ENCODE measurements at places on chromosomes 12 and 14.

- no peak for DNase-seq
Observed at GRCh38 chr14:61699027-61699426, 3.7 kb downstream of the HIF1A start.

DNA sequence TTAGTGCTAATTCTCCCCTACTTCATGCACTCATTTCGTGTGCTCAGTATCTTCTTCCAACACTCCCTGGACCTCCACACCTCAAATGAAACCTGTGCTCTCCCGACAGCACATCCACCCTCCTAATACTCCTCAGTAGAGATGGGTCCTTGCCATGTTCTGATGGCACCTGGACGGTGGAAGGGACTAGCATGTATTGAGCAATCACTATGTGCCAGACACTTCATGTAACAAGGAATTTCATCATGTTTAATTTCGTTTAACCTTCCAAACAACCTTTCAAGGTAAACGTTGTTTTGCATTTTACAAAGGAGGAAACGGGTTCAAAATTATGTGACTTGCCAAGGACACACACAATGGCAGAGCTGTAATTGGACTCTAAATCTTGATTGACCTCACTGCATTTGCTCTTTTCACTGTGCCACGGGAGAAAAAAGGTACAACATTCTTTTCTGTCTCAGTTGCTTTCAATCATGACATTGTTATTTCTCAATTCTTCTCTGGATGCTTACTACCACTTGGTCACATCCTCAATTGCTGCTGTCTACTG is 12.2 kb upstream of the SLC7A8 start:
- no peak for DNase-seq

DNA sequence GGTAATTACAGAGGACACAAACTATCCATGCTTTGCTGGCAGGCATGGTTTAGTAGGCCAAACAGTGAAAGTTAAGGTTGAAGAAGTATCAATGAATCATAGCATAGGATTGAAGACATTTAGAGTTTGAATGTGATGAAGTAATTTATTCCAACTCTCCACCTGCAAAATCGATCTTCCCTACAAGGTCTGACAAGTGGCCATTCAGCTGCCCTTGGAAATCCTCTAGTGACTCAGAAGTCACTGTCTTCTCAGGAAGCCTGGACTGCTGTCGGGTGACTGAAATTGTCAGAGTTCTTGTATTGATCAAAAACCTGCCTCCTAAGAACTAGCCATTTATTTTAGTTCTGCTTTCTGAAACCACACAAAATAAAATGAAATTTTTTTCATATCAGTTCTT is 17.7 kb upstream of the STXBP6 start:
- no peak for DNase-seq

- no peak for DNase-seq
Observed at GRCh38 chr12:9606736-9607372, 862 bp downstream of the KLRB1 start.

- DNase-seq: no peak
Observed at GRCh38 chr14:54672688-54673087, 105.8 kb downstream of the SAMD4A start.

DNA sequence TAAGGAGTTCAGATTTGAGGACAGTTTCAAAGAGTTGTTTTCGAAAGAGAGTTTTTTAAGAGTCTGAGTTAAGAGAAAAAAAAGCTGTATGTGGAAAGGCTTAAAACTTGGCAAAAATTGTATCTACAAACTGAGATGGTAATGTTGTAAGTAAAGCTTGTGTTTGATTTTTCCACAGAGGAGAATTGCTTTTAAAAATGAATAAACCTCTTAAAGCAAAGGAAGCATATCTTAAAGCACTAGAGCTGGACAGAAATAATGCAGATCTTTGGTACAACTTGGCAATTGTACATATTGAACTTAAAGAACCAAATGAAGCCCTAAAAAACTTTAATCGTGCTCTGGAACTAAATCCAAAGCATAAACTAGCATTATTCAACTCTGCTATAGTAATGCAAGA is 50.3 kb downstream of the TMTC3 start:
- no peak for DNase-seq

GRCh38 chr14:64303471-64303917 is 9.3 kb upstream of the ESR2 start:
- DNase-seq: no peak

- peak; percentile 46 for DNase-seq
Observed at GRCh38 chr12:124518051-124518932, 49.1 kb downstream of the NCOR2 start.

- DNase-seq: no peak
Observed at GRCh38 chr12:71786829-71787228, 32.2 kb downstream of the RAB21 start.

DNA sequence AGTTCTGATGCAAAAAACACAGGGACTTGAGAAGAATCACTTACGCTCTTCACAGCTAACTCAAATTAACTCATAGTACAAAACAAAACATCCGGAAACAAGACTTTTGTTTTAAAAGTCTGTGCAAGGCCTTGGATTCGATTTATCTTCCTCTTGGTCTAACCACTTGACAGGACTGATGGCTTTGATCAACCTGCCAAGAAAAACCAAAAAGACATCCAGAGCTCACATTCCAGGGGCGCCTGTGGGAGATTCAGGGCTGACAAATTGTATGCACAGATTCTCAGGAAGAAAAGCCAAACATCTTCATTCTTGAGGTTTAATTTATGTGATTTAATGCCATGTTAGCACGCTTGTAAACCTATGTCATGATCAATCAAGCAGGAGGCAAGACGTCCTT is 129.1 kb upstream of the TMCC3 start:
- no peak for DNase-seq

DNA sequence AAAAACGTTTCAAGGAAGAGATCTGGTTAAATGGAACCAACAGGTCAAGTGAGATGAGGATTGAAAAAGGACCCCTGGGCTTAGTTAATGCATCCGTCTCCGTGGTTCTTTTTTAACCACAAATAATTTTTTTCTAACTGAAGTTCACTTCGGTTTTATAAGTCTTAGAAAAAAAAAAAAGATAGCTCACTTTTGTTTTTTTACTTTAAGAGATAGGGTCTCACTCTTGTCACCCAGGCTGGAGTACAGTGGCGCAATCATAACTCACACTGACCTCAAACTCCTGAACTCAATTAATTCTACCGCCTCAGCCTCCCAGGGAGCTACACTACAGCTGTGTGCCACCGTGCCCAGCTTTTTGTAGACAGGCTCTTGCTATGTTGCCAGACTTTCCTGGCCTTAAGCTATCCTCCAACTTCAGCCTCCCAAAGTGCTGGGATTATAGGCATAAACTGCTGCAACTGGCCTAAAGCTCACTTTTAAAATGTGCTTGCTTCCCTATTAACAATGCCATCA is 11.8 kb downstream of the HNRNPC start:
- DNase-seq: no peak

- peak; percentile 59 for DNase-seq
Observed at GRCh38 chr14:69850086-69850735, 29.0 kb upstream of the SMOC1 start.

DNA sequence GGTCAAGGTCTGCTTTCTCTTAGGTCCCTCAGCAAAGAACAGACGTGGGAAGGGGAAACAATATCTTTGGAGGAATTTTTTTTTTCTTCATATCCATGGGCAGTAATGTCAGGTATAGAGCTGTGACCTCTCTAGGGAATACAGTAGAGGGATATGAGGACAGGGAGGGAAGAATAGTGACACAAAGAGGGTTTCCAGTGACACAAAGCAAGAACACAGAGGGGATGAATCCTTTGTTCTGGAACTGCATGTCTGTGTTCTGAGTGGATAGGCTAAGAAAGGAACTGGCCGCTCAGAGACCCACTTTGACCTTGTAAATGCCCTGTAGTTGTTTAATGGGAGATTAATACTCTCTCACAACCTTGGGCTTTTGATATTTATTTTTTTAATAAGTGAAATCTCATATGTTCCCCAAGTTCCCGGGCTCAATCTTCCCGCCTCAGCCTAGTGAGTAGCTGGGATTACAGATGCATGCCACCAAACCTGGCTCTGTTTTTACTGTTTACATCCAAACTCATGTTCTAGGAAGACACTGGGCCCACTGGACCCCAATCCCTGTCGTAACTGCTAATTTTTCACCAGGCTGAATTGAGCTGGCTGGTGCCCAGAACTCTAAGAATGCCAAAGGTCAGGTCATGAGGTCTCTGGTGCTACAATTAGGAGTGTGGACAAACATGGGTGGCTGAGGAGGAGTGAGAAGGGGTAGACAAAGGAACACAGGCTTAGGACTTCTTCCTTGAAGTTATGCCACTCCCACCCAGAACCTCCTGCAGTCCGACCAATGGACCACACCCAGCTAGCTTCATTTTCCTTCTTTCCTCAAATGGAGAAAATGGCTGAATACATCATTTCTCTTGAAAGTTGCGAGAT is 9.1 kb upstream of the PLEKHH1 start:
- DNase-seq: no peak

DNA sequence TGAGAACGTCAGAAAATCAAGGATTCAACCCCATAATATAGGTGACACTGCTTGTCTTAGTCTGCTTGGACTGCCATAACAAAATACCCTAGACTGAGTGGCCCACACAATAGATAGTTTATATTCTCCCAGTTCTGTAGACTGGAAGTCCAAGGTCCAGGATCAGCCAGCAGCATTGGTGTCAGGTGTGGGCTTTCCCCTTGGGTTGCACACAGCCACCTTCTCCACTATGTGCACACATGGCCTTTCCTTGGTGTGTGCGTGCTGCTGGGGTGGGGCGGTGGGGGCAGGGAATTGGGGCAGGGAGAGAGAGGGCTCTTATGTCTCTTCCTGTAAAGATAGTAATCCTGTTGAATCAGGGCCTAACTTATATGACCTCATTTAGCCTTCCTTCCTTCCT is 106.4 kb downstream of the SLC25A47 start:
- no peak for DNase-seq

- DNase-seq: no peak
Observed at GRCh38 chr12:3168223-3169221, 91.3 kb downstream of the TSPAN9 start.

GRCh38 chr12:88245905-88246304 is 103.8 kb downstream of the TMTC3 start:
- no peak for DNase-seq

DNA sequence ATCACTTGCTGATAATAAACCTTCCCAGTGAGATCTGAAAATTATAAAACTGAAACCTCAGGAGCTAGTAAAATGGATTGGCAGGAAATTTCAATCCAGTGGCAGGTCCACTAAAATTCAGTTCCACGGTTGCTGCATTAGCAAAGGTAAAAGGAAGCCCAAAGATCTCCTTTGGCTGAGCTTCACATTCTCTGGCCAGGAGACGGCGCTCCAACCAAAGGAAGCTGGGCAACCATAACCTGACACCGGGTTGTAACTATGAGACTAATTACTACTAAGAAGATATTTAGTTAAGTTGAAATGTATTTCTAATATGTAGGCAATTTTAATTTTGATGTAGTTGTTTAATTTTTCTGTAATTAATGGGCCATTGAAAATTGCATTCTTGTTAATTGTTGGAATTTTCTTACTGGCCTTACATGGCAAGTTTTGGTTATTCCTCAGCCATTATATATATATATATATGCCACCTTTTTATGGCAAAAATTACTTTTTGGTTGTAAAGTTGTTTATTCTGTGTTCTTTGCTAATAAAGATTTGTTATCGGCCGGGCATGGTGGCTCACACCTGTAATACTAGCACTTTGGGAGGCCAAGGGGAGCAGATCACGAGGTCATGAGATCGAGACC is 17.0 kb downstream of the OR8S1 start:
- peak; percentile 8 for DNase-seq
